ENCODE measurements at places on chromosomes 2 and 18.

- DNase-seq, result no peak
These were observed 144.3 kb upstream of the DAPL1 start for GRCh38 chr2:158650646-158651357.

DNA sequence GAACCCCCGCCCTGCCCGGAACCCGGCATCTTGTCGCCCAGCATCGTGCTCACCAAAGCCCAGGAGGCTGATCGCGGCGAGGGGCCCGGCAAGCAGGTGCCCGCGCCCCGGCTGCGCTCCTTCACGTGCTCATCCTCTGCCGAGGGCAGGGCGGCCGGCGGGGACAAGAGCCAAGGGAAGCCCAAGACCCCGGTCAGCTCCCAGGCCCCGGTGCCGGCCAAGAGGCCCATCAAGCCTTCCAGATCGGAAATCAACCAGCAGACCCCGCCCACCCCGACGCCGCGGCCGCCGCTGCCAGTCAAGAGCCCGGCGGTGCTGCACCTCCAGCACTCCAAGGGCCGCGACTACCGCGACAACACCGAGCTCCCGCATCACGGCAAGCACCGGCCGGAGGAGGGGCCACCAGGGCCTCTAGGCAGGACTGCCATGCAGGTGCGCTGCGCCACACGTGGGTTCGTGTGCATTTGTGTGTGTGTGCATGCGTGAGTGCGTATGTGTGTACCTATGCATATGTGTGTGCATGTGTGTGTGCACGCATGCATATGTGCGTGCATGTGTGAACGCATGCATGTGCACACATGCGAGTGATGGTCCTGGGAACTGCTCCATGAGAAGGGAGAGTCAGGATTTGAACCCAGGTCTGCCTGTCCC, 47.1 kb upstream of the ATG16L1 start:
- no peak for DNase-seq

DNA sequence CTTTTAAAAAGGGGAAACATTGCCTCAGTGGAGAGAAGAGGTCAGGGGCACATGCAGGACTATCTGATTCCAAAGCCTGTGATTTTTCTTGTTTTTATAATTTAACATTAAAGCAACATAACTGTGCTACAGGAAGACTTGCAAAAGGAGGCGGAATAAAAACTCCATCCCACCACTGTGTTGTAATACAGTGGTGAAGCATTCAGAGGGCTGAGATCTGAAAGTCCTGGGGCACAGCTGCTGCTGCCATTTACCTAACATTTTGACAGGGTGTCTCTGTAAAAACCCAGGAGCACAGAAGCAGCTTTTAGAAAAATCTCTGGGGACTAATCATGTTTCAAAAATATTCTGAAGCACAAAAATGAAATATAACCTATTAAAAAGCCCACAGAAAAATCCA, 97.6 kb downstream of the GRB14 start:
- DNase-seq, result no peak

GRCh38 chr2:112728378-112729175, 7.8 kb downstream of the NT5DC4 start:
- DNase-seq, result peak; percentile 25

DNA sequence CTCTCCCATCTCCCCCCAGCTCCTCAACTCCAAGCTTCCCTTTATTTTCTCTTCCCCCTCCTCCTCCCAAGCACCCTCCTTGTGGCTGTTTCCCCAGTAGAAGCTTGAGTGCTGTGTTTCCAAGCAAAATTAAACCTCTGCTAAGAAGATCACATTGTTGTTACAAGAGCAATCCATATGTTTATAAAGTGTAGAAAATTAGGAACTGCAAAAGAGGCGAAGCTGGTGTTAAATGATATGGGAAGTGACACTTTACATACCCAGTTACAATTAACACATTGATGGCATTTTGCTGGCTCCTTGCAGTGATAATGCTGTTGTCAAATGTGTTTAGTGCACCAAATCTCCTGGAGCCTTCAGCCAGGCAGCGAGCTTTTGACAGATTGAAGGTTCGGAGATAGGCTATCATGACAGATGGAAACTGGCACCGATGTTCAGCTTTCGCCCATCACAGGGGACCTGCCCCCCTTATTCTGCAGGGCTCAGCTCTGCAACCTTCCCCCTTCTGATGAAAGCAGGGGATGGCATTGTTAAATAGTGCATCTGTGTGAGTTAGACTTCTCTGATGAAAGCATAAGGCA, 259.8 kb upstream of the ATP5MC3 start:
- DNase-seq, result peak; percentile 11

DNA sequence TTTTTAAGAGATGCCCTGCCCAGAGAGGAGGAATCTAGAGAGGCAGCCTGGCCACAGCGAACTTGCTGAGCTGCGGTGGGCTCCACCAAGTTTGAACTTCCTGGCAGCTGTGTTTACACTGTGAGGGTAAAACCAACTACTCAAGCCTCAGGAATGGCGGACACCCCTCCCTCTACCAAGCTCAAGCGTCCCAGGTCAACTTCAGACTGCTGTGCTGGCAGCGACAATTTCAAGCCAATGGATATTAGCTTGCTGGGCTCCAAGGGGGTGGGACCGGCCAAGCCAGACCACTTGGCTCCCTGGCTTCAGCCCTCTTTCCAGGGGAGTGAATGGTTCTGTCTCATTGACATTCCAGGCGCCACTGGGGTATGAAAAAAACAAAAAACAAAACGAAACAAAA, 289.4 kb downstream of the KCNS3 start:
- DNase-seq, result no peak

GRCh38 chr18:25935356-25935755, 155.1 kb downstream of the SS18 start:
- DNase-seq, result no peak

GRCh38 chr2:33024758-33025157, 78.0 kb downstream of the LTBP1 start:
- no peak for DNase-seq

DNA sequence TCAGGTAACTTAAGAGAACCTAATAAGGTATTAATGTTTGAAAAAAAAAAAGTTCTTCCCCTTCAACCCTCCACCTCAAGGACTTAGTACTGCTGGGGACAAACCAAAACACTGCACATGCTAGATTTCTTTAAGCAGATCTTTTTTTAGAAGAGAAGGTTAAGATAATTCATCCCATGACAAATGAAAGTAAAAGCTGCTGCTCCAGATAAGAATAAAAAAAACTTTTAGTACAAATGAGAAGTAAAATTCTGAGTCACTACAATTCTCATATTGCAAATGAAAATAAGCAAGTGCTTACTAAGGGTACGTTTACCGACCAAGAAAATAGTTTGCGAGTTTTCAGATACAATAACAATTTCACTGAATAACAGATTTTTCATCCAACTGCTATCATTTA, 8.9 kb downstream of the STAM2 start:
- DNase-seq, result no peak

GRCh38 chr2:43486603-43487002, 109.2 kb downstream of the THADA start:
- DNase-seq, result no peak

GRCh38 chr2:225630824-225631533, 231.5 kb downstream of the NYAP2 start:
- no peak for DNase-seq

DNA sequence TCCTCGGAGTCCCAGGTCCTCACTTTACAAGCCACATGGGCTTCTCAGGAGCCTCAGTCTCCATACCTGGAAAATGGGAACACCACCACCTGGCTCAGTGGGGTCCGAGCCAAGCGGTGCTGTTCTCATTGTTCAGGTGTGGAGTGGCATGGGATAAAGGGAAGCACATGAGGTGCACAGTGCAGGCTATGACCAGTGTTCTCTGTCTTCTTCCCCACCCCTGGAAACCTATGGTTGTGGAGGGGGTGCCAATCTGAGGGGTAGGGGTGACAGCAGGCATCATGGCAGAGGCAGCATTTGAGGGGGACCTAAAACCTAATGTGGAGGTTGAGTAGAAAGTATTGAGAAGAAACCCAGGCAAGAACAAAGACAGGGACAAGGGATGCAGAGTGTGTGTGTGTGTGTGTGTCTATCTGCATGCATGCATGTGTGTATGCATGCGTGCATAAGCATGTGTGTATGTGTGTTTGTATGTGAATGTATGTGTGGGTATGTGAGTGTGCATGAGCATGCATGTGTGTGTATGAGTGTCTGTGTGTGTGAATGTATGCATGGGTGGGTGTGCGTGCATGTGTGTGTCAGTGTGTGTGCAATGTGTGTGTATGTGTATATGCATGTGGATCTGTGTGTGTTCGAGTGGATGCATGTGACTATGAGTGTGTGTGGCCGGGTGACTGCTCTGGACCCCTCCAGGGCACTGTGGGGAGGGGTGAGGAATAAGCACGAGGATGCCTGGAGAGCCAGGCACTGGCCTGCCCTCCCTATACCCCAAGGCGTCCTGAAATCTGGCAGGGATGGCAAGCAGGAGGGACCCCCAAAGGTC, 4.0 kb downstream of the KIF1A start:
- DNase-seq, result no peak

GRCh38 chr2:60158262-60158661, 395.2 kb downstream of the BCL11A start:
- no peak for DNase-seq

- DNase-seq, result peak; percentile 43
These were observed 386.5 kb downstream of the DLGAP1 start for GRCh38 chr18:4068552-4069158.

DNA sequence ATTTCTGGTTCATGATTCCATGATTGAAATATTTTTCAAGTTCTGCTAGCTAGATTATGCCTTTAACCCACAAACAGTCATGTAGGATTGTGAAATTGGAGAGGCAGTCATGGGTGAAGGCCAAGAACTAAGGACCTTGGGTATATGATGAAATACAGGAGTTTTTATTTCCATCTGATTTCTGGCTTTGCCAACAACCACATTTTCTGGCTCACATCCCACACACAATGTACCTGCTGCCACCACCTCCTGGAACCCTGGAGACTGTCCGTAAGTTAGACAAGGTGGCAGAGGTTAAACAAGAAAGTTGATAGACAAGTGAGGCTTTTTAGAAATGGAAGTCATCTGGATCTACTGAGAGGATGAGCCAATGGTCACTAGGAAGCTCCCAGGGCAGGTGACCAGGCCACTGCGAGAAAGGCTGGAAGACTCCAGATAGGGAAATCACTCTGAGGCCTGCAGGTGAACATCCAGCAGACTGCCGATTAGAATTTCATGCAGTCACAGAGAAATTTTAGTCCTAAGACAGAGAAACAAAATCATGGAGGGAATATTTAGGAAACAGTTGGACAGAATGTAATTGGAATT, 402.0 kb downstream of the ALK start:
- DNase-seq, result no peak

DNA sequence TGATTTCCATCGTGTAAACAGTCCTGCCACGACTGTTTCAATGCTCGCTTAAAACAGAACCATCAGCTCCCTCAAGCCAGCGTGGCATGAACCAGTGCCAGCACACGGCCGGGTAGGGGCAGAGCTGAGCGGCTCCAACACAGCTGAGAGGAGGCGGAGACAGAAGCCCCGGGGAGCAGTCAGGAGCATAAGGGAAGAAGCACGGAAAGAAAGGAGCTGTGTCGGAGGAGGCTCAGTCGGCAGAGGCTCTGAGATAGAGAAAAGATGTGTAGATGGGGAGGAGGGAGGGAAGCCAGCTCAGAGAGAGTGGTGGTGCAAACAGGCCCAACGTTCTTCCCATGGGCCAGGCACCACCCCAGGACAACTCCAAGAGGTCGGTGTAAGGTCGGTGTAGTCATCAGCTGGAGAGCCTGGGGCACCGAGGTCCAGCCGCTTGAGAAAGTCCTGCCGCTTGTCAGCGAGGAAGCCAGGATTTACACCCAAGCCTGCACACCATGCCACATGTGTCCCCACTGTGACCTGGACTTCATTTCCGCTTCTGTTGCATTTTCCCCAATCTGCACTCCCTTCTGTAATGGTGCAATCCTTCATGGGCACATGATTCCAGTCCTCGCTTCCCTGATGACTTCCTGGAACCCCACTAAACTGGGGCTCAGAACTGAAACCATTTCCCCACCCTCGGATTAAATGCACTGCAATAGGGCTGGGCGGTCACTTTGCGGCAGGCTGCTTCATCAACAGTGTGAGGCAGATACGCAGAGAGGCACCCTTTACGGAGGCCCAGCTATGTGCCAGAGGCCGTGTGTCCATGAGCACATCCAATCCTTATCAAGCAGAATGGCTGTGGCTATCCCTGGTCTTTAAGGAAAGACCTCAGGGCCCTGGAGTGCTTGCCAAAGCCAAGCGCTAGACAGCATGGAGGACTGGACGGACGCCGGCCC, 43.5 kb downstream of the CYP27C1 start:
- DNase-seq, result no peak

DNA sequence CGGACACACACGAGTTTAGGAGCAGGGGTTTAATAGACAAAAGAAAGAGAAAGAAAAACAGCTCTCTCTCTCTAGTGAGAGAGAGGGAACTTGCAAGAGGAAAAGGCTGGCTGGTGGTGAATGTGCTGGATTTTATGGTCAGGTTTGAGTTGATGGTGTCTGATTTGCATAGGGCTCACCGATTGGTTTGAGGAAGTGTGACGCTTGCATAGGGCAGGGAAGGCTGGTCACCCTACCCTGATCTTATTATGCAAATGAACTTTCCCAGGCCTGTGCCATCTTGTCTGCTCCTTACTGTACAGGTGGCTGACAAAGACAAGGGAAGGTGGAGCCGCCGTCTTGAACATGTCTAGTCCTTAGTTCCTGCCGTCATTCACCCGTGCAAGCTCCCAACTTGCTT, 408.9 kb downstream of the RIT2 start:
- peak; percentile 78 for DNase-seq

GRCh38 chr2:34567128-34567527, 968.0 kb upstream of the FAM98A start:
- no peak for DNase-seq

DNA sequence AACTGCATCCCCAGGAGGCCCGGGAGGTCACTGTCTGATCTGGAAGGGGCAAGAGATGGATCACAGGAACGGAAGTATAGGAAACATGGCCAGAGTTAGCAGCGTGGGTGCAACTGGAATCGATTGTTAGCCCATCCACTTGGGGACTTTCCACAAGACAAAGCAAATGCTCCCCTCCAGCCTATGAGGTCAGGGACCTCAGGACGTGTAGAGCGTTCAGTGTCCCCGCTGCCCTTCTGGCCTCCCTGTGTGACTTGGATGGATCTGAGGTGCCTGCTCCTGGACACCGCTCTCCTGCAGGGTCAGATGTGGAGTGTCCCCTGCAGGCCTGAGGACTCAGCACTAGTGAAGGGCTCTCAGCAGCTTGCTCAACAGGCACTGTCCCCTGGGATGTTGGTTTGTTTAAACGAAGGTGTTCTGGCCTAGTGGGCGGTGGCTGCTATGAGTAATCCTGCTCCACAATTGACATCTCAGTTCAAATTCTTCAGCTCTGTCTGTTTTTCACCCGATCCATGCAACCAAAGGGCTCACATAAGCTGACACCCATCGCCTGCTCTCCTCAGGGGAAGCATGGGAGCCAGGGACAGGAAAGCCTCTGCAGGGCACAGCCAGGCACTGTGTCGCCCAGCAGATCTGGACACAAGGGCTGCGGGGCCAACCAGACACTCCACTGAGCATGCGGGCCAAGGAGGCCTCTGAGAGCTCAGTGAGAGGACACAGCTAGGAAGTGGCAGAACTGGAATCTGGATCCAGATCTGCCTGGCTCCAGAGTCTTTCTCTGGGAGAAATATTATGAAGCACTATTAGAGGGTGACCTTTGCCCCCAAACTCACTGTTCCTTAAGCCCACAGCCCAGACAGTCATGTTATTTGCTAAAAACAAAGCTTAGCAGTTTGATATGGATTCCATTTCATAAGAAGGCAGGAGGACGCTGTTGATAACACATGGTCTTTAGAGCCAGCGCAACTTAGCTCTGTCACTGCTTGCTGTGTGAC, 78.5 kb downstream of the RHOB start:
- no peak for DNase-seq

- peak; percentile 55 for DNase-seq
These were observed 138.6 kb upstream of the ZC3H15 start for GRCh38 chr2:186347472-186347871.

Measured in NCI-H1417 (cell line).